ENCODE measurements at places on chromosomes 7 and 10.

- no peak for DNase-seq
Observed at GRCh38 chr10:112361951-112362751, 11.8 kb upstream of the ACSL5 start.

DNA sequence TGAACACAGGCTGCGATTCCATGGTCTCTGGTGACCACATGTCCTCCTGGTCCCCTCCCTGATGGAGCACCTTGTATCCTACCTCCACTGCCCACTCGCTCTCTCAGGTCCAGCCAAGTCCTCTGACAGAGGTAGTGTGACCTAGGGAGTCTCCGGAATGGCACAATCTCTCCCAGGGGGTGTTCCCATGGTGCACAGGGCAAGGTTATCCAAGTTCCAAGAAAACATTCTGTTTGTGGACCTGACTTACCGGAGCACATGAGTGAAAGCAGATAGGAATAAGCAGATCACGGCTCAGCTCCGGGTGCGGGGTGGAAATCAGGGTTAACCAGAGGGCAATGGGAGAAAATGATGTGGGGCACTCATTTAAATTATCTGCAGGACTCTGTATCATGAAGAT, 45.8 kb upstream of the INSIG1 start:
- DNase-seq: no peak

- DNase-seq: no peak
Observed at GRCh38 chr10:98260752-98261151, 7.2 kb downstream of the LOXL4 start.

- DNase-seq: no peak
Observed at GRCh38 chr10:131202990-131203389, 108.5 kb downstream of the TCERG1L start.

DNA sequence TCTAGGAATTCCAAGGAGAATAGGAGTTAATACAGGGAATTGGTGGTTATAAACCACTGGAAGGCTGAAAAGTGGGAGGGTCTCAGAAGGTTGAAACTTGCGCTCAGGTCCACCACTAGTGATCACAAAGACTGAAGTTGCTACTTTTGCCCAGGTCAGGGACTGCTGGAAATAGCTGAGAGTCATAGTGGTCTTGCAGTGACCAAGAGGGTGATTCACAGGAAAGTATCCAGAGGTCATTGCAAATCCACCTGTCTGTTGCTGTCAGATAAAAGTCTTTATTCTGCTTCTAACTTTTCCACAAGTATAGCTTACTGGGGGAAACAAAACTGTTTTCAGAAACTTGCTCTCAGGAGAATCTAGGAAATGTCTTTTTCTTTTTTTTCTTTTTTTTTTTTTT, 211.5 kb upstream of the PRSS1 start:
- no peak for DNase-seq

- DNase-seq: no peak
Observed at GRCh38 chr7:104643587-104644217, 315.3 kb downstream of the LHFPL3 start.

GRCh38 chr10:98349508-98349922, 65.5 kb downstream of the PYROXD2 start:
- DNase-seq: no peak

DNA sequence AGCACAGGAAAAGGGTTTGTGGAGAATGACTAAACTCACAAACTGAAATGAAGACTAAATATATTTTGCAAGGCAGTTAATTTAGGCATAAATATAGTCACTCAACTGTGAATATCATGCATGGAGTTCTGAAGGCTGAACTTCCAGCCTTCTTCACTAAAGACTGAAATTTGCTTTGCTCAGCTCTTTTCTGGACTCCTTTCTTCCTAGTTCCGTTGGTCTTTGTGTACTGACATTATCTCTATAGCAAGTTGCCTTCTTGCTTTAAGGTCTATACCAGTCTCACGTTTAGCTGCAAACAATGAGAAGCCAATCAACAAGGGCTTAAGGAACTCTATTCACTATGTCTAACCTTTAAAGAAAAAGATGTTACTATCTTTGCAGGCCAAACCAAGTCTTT, 22.6 kb downstream of the GARIN1A start:
- no peak for DNase-seq

DNA sequence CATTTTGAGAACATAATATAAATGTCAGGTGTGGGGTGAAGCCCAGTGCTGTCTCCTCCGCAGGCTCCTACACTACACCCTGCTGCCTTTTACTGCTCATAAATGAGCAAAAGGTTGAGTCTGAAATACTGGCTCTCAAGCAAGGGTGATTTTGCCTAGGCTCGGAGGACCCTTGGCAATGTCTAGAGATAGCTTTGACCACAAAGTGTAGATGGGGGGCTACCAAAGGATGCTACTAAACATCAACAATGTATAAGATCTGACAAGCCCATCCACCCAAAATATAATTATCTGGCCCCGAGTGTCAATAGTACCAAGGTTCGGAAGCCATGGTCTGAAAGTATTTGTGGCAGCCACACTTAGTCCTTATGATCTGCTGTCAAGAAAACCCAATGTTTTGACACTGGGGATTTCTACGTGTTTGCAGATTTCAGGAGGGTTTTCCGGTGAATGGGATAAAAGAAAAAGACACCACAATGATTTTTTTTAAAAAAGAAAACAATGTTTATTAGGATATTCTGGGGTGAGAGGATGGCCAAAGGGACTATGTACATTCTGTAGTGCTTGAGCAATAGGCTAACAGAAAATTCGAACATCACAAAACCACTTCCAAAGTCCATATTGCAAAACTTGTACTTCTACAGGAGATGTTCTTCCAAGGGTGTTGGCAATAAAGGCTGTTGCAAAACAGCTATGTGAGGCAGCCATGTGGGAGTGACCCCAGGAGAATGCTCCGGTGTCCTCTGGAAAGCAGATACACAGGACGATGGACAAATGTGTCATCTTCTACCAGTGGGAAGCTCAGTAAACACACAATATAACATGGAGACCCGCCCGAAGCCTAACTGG, 216.3 kb downstream of the GFRA1 start:
- DNase-seq: no peak

GRCh38 chr7:17181482-17181881, 117.0 kb upstream of the AHR start:
- no peak for DNase-seq

- DNase-seq: no peak
Observed at GRCh38 chr7:113402482-113402881, 284.1 kb upstream of the SMIM30 start.

- DNase-seq: no peak
Observed at GRCh38 chr10:34612446-34612845, 202.7 kb downstream of the PARD3 start.

- DNase-seq: no peak
Observed at GRCh38 chr7:139693651-139694388, 84.0 kb downstream of the HIPK2 start.

GRCh38 chr7:16670021-16670420, 24.0 kb downstream of the BZW2 start:
- DNase-seq: no peak

DNA sequence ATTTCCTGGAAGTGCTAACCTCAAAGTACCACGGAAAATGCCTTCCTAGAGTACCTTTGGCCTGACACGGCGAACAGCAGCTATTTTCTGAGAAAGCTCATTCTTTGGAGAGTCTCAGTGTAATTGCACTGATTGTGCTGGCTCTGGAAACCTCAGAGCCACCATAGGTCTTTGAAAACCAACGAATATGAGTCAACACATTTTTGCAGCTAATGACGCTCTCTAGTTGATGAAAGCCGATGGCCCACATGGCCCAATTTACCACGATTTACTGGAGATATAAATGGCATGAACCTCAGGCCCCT, 187.1 kb downstream of the ADARB2 start:
- no peak for DNase-seq

GRCh38 chr7:158324397-158325360, 262.9 kb downstream of the PTPRN2 start:
- no peak for DNase-seq

DNA sequence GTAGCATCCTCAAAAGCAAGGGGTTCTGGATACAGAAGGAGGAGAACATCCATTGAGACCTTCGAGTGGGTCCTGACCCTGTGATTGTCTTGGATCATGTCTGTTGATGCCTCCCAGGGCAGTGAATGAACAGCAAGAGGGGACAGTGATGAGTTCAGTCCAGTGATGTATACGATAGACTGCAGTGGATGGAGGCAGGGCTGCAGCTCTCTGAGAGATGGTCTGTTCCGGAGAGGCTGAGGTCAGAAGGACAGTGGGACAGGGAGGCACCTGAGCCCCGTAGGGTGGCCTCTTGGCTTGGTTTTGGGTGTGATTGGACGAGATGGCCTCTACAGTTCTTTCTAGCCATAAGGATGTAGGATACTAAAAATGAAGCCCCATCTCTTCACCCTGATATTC, 280.4 kb downstream of the CAMK1D start:
- no peak for DNase-seq

DNA sequence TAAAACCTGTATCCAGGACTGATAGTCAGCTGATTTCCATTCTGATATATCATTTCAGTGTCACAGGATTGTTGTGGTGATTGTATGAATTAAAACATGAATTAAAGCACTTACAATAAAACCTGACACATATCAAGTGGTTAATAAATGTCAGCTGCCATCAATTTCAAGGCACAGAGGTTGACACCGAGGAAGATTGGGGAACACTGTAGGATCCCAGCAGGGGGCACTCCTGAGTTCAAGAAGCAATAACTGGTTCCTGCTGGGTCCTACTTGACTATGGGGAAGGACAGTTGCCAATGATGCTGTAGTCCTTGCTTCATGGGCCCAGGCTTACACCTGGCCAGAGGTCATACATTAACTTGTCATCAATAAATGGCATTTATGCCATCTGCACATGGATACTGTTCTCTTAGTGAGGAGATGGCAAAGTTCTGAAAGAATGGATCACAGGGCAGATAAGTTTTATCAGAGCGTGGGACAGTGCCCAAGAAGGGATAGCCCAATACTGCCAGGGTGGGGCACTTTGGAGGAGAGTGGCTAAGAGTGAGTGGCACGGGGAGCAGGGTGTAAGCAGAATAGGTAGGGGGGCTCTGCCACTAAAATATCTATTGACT, 24.1 kb downstream of the FZD1 start:
- no peak for DNase-seq

DNA sequence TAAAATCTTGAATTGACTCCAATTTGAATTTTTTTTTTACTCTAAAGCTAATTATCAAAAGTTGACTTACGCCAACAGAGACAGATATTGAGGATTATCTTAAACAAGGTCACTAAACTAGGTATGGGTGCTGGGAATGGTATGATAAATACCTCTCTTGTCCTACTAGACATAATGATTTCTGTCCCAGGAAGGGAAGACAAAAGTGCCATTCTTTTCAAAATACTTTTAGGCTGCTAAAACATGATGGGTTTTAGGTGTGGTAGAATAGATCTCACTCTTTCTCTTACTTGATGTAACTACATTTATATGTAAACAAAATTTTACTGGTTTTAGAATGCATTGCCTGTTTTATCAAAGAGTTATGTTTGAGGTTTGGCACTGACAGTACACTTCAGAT, 15.1 kb downstream of the TMEM60 start:
- DNase-seq: no peak

GRCh38 chr7:6133249-6133648, 102.1 kb downstream of the ANKRD61 start:
- no peak for DNase-seq

Measured in activated naive CD4-positive, alpha-beta T cell (primary cell).